ENCODE measurements at places on chromosomes 1 and 21.

- DNase-seq = no peak
Measured at GRCh38 chr1:113353580-113353979, 36.7 kb upstream of the MAGI3 start.

- DNase-seq = peak; percentile 62
Measured at GRCh38 chr1:235160383-235160956, 580 bp downstream of the RBM34 start.

GRCh38 chr1:23964235-23964668 lies 4.6 kb downstream of the PNRC2 start:
- DNase-seq = no peak

DNA sequence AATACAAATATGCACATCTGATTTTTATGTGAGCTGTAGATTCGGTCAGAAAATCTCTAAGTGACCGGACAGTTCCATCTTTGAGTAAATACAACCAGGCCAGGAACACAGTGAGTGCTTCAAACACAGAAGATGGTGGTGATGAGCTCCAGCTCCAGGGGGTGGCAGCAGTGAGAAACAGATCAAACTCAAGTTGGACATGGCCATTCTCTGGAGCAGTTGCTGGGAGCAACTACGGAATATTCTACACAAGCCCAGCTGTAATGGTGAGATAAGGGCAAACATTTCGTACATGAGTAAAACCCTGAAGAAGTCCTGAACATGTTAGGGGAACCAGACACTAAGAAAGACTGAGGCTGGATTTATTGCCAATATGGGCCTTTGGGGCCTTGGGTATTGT lies 100.7 kb downstream of the BARHL2 start:
- no peak for DNase-seq

DNA sequence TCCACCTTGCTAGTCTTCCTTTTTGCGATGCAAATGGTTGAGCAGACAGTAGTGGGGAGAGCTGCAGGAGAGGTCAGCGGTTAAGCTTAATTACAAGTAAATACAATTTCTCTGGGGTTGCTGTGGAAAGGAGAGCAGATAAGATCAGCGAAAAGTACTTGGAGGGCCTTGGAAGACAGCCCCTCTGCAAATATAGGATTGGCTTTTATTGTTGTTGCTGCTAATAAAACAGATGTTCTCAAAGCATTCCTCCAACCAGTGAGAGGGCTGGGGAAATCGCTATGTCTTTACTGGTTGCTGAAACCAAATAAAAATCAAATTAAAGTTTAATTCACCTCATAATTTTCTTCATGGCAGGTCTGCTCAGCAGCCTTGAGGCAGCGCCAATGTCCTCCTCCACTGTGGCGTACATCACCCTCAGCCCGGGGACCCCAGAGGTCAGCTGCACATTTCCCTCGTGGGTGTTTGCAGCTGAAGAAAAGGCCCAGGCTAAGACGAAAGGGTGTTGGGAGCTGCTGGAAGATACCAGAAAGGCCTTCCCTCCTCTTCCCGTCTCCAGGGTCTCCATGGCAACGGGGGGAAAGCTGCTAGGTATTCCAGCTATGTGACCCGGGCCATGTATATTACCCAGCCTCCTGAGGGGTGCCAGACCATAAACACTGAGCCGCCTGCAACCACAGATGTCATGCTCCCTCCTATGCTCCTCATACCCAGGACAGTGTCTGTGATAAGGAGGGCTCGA lies 54.6 kb upstream of the POU2F1 start:
- no peak for DNase-seq

DNA sequence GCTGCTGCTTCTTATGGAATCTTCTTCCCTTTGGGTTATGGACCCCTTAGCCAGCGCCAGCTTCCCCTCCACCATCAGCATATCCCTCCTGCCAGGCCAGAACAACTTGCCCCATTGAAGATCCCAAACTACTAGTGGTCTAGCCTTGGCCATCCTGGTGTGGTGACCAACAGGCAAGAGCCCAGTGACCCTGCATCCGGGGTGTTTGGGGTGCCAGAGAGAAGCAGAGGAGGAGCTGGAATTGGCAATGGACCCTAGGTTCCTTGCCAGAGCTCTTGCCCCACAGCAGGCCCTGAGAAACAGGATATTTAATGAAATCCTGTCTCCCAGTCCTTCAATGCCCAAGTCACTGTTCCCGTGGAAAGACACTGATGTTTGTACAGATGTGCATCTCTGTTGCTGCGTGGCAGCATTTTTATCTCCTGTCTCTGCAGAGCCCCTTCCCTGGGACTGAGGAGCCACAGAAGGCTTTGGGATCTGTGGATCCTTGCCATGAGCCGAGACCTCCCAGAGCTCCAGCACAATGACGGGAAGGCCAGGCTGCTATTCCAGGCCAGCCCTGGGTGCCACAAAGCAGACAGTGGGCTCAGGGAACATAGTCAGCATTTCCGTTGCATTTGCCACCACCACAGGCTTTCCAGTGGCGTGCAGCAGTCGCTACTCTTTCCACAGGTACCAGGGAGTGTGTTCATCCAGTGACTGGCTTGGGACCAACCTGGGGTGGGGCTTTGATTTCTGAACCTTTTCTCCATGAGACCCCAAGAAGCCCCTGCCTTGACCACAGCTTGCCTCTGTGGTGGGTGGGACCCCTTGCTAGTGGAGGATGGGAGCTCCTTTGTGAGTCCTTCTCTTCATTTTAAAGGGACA lies 21.6 kb downstream of the NAV1 start:
- no peak for DNase-seq

GRCh38 chr1:155127105-155127966 lies at the start of gene EFNA1:
EFNA1 (plus strand) TSS chr1:155127876; CDS start chr1:155127978, 102 bp downstream.
- peak; percentile 67 for DNase-seq

DNA sequence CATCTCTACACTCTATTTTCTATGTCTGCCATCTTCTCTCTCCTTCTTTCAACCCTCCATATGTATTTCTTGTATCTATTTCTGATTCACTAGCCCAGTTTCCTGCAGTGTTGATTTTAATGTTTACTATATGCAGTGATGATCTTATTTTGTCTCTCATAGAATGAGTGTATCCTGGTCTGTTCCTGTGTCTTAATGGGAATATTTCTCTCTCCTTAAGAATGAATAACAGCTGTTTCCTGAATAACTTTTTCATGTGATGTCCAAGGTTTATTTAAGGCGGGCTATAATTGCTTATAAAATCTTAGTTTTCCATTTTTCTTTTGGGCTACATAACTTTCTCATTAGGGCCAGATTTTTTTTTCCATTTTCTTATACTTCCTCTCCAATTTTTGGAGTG lies 144.5 kb downstream of the C1orf21 start:
- DNase-seq = no peak

- no peak for DNase-seq
Measured at GRCh38 chr1:22665752-22666151, 12.7 kb downstream of the C1QB start.

- no peak for DNase-seq
Measured at GRCh38 chr1:181094416-181095212, 6.1 kb downstream of the IER5 start.

GRCh38 chr1:109570414-109570813 lies 22.0 kb downstream of the GNAI3 start:
- no peak for DNase-seq

- no peak for DNase-seq
Measured at GRCh38 chr1:159933347-159933746, 8.0 kb upstream of the TAGLN2 start.

- no peak for DNase-seq
Measured at GRCh38 chr1:25504706-25505595, 38.5 kb upstream of the LDLRAP1 start.

- DNase-seq = no peak
Measured at GRCh38 chr1:183282101-183282855, 96.2 kb downstream of the LAMC2 start.

- no peak for DNase-seq
Measured at GRCh38 chr1:6329851-6330250, 63.7 kb downstream of the ACOT7 start.

DNA sequence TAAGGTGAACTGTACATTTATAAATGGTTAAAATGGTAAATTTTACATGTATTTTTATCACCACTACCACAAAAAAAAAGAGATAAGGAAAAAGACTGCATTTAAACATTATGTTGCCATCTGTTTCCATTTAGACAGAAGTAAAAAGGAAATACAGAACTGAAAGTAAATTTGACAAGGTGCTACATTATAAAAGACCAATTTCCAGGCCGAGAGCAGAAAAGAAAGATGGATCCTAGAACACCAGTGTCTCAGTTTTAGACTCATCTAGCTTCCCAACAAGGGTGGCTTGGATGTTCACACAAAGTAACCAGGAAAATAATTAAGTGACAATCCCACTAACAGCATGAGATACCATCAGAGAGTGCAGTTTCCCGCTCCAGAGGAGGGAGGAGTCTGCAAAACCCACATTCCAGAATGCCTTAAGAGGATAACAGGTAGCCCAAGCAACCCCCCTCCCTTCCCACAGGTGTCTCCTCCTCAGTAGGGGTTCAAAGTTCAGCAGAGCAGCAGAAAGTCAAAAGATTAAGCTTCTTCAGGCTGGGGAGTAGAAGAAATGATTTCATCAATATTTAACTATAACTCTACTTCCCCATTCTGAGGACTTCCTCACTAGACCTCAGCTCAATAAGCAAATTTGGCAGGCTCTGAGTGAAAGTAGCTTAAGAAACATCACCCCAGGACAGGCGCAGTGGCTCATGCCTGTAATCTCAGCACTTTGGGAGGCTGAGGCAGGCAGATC lies 11.8 kb downstream of the TPM3 start:
- peak; percentile 52 for DNase-seq

DNA sequence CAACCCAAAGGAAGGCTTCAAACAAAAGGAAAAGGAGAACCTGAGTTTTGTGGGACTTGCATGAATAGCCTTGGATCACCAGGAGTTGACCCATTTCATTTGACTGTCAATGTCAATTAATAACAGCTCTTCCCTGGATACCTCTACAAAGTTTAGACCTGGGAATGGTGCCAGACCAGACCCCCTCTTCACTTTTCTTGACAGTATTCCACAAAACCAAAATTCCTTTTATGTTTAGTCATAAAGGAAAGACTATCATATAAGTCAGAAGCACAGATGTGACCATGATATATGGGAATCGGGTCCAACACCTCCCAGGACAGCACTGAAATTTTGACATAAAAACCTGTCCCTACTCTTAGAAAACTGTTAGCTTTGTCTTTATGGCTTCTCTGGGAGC lies 191.8 kb downstream of the LYPLAL1 start:
- DNase-seq = no peak
